ENCODE measurements at places on chromosomes 3 and 15. TPM values are rescaled to one million over a fixed set of nuclear protein-coding genes. Genes with fewer than 3 reads are reported as not detected.

DNA sequence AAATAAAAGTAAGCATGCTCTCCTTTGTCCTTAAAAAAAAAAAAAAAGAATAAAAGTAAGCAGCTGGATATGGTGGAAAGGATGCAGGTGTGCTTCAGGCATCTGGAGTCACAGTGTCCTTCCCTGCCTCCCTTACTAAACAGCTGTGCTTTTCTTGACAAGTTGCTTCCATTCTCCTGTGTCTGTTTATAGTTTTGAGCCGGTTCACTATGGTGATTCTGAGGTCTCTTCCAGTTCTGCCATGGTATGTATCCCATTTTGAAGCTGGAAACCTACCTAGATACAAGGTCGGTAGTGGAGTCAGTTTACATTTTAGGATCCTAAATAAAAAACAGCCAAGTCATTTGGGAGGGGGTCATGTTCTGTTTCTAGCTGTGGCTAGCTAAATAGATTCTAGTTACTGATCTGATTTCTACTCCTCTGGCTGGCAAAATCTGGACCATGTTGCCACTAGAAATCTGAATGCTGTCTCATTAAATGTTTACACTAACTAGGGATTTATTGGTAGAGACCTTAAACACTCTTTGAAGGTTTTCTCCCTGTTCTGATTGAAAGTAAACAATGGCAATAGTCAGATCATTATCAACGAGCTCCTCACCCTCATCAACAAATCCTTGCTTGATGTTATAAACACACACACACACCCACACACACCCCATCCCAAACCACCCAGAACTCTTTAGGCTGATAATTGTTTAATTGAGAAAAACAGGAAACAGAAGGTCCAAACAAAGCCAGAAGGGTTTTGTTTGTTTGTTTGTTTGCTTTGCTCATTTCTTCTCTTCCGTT lies 7.9 kb downstream of the TNFSF10 start:
- H3K4me3 ChIP-seq = no peak overlapping the region
- peaks cover 37% of the 10 kb centered on the region for H3K36me3 ChIP-seq
- peaks cover 43% of the 10 kb centered on the region for H3K4me1 ChIP-seq
- peak overlapping the region; percentile 68 for H3K27ac ChIP-seq

LIPC gene
- polyA plus RNA-seq = 0.23 TPM

DNA sequence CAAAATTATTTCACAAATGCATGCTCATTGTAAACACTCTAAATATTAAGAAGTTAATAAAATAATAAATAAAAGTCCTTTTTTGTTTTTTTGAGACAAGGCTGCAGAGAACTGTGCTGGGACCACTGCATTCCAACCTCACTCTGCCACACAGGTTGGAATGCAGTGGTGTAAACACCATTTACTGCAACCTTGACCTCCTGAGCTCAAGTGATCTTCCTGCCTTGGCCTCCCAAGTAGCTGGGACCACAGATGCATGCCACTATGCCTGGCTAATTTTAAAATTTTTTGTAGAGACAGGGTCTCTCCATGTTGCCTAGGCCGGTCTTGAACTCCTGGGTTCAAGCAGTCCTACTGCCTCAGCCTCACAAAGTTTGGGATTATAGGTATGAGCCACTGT lies 578.4 kb downstream of the ZIC1 start:
- H3K27me3 ChIP-seq = no peaks in the 10 kb centered on the region
- no peak overlapping the region for H3K4me3 ChIP-seq
- H3K27ac ChIP-seq = no peak overlapping the region
- no peaks in the 10 kb centered on the region for H3K4me1 ChIP-seq
- no peak for DNase-seq
- no peaks in the 10 kb centered on the region for H3K36me3 ChIP-seq

LTF gene
- 1.6 TPM for polyA plus RNA-seq

CLDN16 gene
- not detected for polyA plus RNA-seq

ZNF660 gene
- 0.49 TPM for polyA plus RNA-seq

GRCh38 chr3:129341331-129342141 lies 62.9 kb downstream of the HMCES start:
- H3K27me3 ChIP-seq = no peaks in the 10 kb centered on the region
- no peak overlapping the region for H3K27ac ChIP-seq
- H3K4me1 ChIP-seq = peaks cover 4% of the 10 kb centered on the region
- H3K36me3 ChIP-seq = no peaks in the 10 kb centered on the region

FEZF2 gene
- polyA plus RNA-seq = not detected

GRCh38 chr3:151214459-151214858 lies 11.4 kb upstream of the GPR171 start:
- H3K36me3 ChIP-seq = no peaks in the 10 kb centered on the region
- no peaks in the 10 kb centered on the region for H3K4me1 ChIP-seq
- H3K27ac ChIP-seq = no peak overlapping the region
- H3K4me3 ChIP-seq = no peak overlapping the region

- peak; percentile 29 for DNase-seq
- peak overlapping the region; percentile 94 for H3K27ac ChIP-seq
Measured at GRCh38 chr3:183698318-183698751, 738 bp downstream of the YEATS2 start.

NXPE3 gene
- 18.1 TPM for polyA plus RNA-seq

GRCh38 chr3:125212091-125212508 lies 448 bp downstream of the SLC12A8 start:
- no peaks in the 10 kb centered on the region for H3K36me3 ChIP-seq
- H3K4me1 ChIP-seq = peaks cover 11% of the 10 kb centered on the region
- DNase-seq = no peak
- H3K27me3 ChIP-seq = peaks cover 6% of the 10 kb centered on the region
- H3K4me3 ChIP-seq = peak overlapping the region; percentile 38
- H3K27ac ChIP-seq = no peak overlapping the region

DNA sequence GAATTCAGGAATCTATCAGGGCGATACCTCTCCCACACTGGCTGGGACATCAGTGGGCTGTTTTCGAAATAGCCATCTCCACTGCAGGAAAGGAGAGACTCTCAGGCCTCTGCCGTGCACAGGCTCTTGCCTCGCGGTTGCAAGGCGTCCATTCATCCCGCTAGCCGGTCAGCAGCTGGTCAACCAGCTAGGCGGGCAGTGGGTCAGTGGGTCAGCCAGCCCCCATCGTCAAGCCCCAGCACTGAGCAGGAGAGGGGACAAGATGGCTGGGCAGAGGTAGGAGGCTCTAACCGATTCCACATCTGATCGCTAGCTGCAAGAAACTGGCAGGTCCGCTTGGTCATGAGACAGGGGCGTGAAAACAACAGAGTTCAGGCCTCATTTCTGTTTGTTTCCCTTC lies 45.1 kb downstream of the MUC4 start:
- DNase-seq = no peak
- no peaks in the 10 kb centered on the region for H3K36me3 ChIP-seq
- no peaks in the 10 kb centered on the region for H3K27me3 ChIP-seq
- no peak overlapping the region for H3K4me3 ChIP-seq
- no peaks in the 10 kb centered on the region for H3K4me1 ChIP-seq

DNA sequence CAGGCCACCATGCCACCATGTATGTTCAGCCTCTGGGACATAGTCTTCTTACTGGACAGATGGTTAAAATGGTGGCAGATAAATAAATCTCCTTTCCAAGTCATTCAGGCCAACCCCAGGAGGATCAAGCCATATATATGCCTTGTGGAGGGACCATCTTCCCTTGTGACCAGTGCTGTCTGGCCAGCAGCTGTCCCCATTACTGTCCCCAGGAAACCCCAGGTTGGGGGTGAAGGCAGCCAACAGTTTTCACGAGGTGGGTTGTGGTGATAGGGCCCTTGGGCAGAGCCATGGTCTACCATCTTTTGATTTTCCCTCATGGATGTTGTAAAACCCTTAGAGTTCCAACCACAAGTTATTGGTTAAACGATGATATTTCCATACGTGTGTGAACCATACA lies 48.7 kb upstream of the PCSK6 start:
- H3K4me1 ChIP-seq = no peaks in the 10 kb centered on the region
- DNase-seq = no peak
- no peaks in the 10 kb centered on the region for H3K36me3 ChIP-seq
- H3K27ac ChIP-seq = no peak overlapping the region
- H3K27me3 ChIP-seq = no peaks in the 10 kb centered on the region
- H3K4me3 ChIP-seq = no peak overlapping the region

DNA sequence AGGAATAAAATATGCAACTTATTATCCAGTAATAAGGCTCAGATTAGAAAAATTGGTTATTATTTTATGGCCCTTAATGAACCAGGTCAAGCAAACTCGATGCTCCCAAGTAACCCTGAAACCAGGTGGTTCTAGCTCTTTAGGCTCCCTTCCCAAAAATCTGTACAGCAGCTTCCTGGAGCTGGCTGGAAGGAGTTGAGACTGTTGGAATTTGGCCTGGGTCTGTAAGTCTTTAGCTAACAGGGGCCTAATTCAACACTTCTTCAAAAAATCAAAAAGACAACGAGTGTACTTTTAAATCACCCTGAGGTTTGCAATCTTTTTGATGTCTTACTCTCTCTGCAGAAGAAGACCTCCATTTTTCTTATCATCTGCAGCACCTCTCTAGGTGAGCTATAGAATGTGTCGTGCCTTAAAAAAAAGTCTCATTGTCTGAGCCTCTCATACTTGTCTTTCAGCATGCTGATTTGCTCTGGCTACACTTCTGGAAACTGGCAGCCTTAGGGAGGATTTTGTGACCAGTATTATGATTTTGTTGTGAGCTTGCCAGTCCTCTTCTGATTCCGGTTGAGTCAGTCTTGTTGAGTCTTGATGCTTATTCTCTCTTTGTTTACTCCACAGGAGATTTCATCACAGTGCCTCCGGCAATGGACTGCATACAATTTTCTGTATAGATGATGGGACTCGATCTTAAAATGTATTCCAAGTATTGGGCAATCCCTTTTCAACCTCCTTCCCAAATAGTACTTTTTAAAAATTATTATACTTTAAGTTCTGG lies 235.0 kb upstream of the KBTBD8 start:
- H3K27ac ChIP-seq = no peak overlapping the region
- DNase-seq = no peak
- no peaks in the 10 kb centered on the region for H3K4me1 ChIP-seq
- H3K36me3 ChIP-seq = no peaks in the 10 kb centered on the region
- no peaks in the 10 kb centered on the region for H3K27me3 ChIP-seq

GRCh38 chr3:188299068-188299467 lies 145.1 kb downstream of the LPP start:
- H3K27ac ChIP-seq = no peak overlapping the region
- H3K4me1 ChIP-seq = peaks cover 19% of the 10 kb centered on the region
- no peak overlapping the region for H3K4me3 ChIP-seq
- no peaks in the 10 kb centered on the region for H3K27me3 ChIP-seq

DNA sequence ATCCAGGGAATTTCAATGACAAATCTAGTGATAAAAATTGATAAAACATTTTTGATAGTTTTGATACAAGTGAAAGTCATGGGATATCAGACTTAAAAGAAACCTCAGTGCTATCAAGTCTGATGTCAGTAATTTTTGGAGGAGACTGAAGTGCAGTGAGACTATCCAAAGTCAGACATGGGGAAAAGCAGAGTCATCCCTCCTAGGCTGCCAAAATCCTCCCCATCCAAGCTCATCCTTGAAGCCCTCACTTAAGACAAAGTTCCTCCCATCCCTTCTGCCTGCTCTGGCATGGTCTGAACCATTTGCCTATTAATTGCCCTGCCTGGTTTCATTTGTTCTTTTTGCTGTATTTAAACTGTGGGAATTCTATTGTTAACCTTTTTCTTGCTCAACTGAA lies 456.9 kb upstream of the UBE2E2 start:
- DNase-seq = no peak
- no peak overlapping the region for H3K4me3 ChIP-seq
- no peaks in the 10 kb centered on the region for H3K27me3 ChIP-seq
- H3K4me1 ChIP-seq = no peaks in the 10 kb centered on the region

- DNase-seq = no peak
- no peak overlapping the region for H3K4me3 ChIP-seq
- H3K36me3 ChIP-seq = peaks cover 82% of the 10 kb centered on the region
- H3K4me1 ChIP-seq = no peaks in the 10 kb centered on the region
Measured at GRCh38 chr15:50925281-50925680, 16.8 kb downstream of the AP4E1 start.

EHD4 gene
- polyA plus RNA-seq = 46.5 TPM

DNA sequence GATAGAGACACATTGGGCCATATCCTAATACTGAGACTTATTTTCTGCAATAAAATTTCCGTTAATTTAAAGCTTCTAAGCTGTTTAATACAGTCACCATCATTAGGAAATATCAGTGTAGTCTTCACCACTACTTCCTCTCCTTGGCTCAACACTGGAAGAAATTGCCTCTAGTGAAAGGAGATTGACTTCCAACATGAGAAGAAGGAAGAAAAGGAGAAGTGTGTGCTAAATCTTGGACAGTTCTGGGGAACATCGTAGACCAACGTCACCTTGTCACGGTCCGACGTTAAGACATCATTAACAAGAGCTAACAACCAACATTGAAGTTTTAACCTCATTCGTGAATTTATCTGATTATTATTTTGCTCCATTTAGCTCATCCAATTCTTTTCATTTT lies 987.0 kb upstream of the CFAP20DC start:
- no peak overlapping the region for H3K27ac ChIP-seq
- H3K36me3 ChIP-seq = no peaks in the 10 kb centered on the region
- H3K4me3 ChIP-seq = no peak overlapping the region

DNA sequence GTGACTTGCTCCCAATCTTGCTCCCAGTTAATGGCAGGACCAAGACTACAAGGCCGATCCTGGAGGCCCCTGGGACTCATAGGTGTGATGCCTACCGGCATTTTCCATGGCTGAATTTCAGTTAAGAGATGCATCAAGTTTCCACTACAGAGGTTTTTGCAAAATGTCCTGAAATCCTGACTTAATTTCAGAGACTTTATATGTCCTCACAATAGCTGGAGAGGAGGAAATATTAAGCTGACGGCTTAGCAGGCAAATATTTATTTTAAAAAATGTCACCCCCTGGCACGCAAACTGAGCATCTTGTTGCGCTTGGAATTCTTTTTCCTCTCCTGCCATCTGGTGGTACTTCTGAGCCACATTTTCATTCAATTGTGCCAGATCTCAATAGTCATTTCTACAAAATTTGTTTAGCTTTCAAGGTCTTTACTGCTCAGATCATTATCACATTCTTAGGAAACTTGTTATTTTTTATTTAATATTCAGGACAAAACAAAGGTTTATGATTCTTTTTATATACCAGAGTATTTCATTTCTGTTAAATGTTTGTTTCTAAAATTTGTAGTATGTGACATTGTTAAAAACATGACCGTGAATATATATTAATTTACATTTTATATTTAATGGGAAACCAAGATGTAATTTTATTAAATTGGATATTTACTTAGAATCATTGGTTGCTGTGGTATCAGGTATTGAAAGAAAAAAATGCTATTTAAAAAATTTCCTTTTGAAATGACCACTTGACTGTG lies 189.2 kb upstream of the THRB start:
- no peak overlapping the region for H3K4me3 ChIP-seq
- DNase-seq = no peak
- no peaks in the 10 kb centered on the region for H3K4me1 ChIP-seq
- no peaks in the 10 kb centered on the region for H3K27me3 ChIP-seq
- H3K36me3 ChIP-seq = no peaks in the 10 kb centered on the region

DNA sequence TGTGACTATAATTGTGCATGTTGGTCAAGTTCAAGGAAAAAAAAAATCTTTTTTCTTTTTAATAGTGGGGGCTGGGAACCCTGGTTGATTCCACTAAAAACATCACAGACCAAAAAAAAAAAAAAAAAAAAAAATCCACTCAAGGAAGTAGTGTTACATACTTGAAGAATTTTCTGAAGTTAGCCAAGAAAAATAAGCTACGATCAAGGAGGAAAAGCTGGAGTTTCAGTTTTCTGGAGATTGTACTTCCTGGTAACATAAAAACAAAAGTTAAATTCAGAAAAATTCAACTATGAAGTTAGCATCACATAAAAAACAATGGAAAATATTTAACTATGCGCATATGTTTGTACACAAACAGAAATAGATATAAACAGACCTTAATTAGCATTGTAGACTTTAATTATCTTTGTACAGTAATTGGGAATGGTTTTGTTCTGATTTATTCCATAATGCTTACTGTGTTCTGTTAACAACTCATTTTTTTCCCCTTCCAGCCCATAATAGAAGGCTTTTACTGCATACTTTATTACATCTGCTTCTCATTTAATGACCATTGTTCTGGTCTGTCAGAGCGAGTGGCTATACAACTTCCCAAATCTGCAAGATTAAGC lies 194.3 kb downstream of the RORA start:
- no peaks in the 10 kb centered on the region for H3K27me3 ChIP-seq
- peaks cover 50% of the 10 kb centered on the region for H3K4me1 ChIP-seq

ITGA11 gene
- 5.9 TPM for polyA plus RNA-seq

Data from heart left ventricle (tissue), 16 donors.